Stimulated activated CD4-positive, alpha-beta T cell treated with anti-CD3 and anti-CD28 coated beads, Interleukin-15, amount 100 ng/mL, for 24 hours (primary cell): ENCODE measurements at places on chromosomes 6 and 20.

GRCh38 chr20:4043796-4044195, 28.4 kb upstream of the RNF24 start:
- no peak for DNase-seq

- no peak for DNase-seq
These were observed 16.6 kb downstream of the VSTM2L start for GRCh38 chr20:37919389-37920040.

- DNase-seq: no peak
These were observed 46.3 kb upstream of the F13A1 start for GRCh38 chr6:6366803-6367202.

DNA sequence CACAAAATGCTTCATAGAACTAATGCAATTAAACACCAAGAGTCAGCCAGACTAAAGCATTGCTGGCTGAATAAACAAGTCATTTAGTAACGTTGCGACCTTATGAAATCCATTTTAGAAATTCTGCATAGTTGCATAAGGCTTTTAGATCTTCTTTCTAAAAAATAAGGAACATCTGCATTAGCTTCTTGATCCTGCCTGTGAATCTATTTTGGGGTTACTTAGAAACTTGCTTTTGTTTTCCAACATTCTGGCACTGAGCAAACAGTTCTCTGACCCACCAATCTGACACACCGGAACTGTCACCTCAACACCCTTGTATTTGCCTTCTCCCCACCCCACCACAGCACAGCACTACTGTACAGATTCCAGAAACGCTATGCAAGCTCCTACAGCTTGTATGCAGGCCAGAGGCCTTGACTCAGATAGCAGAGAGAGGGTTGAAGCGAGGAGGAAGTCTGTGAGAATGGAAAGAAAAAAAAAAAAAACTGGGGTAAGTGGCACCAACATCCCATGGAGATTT, 55.0 kb downstream of the KIF13A start:
- DNase-seq: no peak

DNA sequence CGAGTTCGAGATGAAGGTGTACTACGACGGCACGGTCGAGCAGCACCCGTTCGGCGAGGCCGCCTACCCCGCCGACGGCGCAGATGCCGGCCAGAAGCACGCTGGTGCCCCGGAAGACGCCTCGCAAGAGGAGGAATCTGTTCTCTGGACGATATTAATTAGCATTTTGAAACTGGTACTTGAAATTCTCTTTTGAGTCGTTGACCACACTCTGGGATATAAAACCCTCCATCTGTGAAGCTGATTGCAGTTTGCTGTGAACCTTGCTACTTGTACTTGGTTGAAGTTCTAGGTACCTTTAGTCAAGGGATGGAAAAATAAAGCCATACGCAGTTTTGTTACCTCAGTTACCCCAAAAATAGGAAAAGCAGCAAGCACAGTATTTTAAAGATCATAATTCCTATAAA, 917 bp downstream of the C6orf120 start:
- DNase-seq: peak; percentile 57

GRCh38 chr6:13710552-13711323, 897 bp downstream of the RANBP9 start:
- DNase-seq: peak; percentile 57

GRCh38 chr6:128806261-128806660, 76.7 kb upstream of the LAMA2 start:
- no peak for DNase-seq

DNA sequence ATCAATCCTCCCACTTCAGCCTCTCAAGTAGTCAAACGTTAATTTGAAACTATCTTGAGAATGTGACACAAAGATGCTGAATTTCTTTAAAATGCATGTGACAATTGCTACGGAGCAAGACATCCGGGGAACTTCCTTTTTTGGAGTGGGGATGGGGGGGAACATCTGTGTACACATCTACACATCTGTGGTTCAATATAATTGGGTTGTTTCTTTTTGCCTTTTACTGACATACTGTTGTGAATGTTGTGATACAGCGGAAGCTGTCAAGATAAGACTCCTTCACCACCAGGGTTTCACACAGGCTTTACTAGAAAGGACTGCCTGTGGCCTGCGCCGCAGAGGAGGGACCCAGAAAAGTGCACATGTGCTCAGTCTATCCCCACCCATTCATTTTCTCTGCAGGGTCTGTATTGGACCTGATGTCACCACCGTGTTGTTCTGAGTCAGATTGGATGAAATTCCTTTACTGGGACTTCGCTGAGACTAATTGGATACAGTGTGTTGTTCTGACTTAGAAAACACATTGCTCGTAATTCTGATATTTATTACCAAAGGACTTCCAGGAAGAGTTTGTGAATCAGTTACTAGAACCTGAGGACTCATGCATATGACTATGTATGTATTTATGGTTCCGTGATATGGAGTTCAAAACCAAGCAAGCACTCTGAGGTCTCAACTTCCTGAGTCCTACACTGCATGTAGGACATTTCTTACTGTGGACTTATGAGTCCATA, 98.7 kb upstream of the SGK1 start:
- DNase-seq: no peak
